ENCODE measurements at places on chromosomes 12 and 14.

DNA sequence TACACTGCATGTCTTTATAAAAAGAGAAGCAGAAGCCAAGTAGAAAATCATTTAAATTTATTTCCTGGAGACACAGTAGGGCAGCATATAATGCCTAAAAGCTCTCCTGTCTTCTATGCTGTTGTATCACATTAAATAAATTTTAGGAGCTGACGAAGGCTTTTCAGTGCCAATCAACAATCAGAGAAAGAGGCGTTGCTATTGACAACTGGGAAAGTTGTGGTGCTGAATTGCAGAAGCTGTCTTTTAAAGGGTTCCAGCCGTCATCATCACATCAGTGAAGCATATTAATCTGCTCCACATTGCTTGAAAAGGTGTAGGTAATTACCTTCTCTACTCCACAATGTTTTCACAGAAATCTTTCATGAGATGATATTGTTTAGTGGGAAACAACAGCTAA is 103.9 kb downstream of the FSCB start:
- no peak for DNase-seq

GRCh38 chr12:54379398-54380201 is 4.9 kb downstream of the ZNF385A start:
- peak; percentile 48 for DNase-seq

DNA sequence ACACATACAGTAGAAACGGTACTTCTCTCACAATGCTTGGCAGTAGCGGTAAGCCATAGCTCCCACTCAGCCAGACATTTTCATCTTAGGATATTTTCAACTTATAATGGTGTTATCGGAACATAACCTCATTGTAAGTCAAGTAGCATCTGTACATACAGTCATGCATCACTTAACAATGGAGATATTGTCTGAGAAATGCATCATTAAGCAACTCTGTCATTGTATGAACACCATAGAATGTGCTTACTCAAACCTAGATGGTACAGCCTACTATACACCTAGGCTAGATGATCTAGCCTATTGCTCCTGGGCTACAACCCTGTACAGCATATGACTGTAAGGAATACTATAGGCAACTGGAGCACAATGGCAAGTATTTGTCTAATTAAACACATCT is 40.8 kb downstream of the RPS6KA5 start:
- no peak for DNase-seq

DNA sequence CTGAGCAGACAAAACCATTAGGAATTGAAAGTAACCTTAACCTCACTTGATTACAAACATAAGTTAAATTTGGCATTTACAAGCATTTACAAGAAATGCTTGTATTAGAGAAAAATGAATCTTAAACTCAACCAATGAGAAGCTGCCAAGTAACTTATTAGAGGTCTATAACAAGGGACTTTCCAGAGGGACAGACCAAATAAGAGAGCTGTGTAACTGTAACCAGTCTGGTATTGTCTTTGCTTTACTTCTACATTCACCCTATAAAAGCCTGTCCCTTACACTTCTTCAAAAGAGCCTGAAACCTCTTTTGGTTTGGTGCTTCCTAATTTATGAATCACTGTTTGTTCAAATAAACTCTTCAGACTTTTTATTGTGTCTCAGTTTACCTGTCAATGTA is 450.0 kb upstream of the FAR2 start:
- no peak for DNase-seq

DNA sequence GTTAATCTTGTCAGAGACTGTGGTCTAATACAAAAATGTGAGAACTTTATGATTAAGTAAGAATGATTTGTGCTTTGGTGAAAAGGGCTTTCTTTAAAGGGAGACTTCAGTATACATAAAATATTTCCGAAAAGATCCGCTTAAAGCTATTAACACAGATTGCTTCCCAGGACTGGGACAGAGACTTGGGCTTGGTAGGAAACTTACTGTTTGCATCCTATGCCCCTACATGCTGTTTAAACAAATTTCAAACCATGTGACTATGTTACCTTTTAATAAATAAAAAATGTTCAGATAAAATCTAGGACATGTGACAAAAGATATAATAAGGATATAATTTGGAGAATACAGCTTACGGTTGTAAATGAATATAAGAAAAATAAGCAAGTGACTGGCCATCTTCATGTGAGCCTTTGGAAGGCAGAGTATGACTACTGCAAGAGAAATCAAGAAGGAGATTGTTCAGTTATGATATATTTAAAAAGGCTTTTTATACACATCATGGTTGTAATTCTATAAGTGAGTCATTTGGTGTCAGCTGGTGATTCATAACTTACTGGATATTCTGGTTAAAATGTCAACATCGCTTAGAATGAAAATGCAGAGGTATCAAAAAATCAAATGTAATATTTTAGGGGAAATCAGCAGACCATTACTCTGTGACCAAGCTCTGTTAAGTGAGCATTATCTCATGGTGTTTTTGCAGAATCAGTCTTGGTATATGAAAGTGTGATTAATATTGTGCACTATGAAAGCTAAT is 234.7 kb upstream of the E2F7 start:
- peak; percentile 64 for DNase-seq

DNA sequence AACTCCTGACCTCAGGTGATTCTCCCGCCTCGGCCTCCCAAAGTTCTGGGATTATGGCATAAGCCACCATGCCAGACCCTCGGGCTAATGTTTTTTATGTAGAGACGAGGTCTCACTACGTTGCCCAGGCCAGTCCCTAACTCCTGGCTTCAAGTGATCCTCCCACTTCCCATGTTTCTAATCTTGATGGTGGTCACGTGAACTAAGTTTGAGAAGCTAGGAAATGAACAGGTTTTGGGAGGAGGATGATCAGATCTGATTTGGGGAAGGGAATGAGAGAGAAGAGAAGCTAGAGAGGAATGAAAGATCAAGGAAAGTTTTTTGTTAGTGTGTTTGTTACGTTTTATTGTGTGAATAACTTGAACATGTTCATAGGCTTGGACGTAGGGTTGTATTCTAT is 17.2 kb upstream of the SINHCAF start:
- DNase-seq, result no peak

- DNase-seq, result no peak
Observed at GRCh38 chr14:79614448-79614847, 596.9 kb downstream of the DIO2 start.

- DNase-seq, result no peak
Observed at GRCh38 chr12:3071107-3071506, 6.1 kb upstream of the TSPAN9 start.

DNA sequence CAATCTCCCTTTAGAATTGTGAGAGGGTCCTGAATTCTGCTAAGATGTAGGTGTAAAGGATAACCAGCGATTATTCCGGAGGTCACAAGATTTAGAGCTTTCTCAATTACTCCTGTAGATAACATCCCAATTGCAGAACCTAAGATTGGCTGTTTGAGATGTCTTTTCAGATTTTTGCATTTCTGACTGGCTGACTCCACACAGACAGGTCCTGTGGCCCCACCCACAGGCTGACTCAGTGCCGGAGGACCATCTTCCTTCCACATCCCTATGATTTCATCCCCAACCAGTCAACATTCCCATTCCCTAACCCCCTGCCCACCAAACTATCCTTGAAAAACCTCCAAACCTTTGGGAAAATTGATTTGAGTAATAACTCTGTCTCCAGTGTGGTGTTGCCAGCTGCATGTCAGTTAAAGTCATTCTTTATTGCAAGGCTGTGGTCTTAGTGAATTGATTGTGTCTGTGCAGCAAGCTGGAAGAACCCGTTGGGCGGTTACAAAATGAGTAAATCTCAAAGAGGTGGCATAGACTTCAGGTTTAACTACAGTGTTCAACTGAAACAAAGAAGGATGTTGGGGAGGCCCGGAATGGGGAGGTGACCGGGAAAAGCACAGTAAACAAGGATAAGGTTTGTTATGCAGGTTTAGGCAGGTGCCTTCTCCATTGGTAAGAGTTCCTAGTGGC is 10.6 kb downstream of the FNTB start:
- peak; percentile 10 for DNase-seq

GRCh38 chr12:127888943-127889719 is 377.8 kb upstream of the TMEM132C start:
- no peak for DNase-seq

- no peak for DNase-seq
Observed at GRCh38 chr12:6539314-6539682, 5.0 kb downstream of the GAPDH start.

- DNase-seq, result no peak
Observed at GRCh38 chr14:89586258-89587135, 169.5 kb upstream of the FOXN3 start.

GRCh38 chr14:95134304-95134933 is 22.9 kb downstream of the DICER1 start:
- no peak for DNase-seq

Data from RWPE1 (cell line).